ENCODE measurements at places on chromosomes 11 and 22.

DNA sequence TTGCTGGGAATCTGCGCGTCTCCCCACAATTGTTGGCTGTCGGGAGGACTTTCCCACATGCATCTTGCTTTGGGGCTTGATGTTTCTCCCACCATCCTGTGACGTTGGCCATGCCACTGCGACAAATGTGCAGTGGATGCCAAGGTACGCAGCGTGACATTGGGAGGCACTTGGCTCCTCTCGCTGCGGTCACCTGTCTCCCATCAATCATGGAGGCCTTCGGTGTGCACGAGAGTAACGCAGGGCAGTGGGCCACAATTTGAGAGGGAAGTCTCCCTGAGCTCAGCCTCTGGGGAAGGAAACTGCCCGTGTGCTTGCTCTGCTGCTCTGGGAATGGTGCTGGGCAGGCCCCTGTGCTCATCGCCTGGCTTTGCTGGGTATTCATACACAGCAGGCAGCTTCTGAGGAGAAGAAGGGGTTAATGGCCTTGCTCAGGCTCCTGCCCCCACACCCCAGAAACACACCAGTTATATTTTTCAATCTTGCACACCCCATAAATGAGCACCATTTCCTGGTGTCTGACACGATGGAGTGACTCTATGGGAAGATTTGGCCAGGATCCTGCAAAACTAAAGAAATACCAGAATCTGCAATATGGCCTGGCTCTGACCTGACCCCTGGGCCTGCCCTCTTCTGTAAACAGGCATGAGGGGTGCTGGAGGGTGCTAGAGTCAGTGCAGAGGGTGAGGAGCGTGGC, 153.5 kb downstream of the ADAMTS15 start:
- DNase-seq: no peak

DNA sequence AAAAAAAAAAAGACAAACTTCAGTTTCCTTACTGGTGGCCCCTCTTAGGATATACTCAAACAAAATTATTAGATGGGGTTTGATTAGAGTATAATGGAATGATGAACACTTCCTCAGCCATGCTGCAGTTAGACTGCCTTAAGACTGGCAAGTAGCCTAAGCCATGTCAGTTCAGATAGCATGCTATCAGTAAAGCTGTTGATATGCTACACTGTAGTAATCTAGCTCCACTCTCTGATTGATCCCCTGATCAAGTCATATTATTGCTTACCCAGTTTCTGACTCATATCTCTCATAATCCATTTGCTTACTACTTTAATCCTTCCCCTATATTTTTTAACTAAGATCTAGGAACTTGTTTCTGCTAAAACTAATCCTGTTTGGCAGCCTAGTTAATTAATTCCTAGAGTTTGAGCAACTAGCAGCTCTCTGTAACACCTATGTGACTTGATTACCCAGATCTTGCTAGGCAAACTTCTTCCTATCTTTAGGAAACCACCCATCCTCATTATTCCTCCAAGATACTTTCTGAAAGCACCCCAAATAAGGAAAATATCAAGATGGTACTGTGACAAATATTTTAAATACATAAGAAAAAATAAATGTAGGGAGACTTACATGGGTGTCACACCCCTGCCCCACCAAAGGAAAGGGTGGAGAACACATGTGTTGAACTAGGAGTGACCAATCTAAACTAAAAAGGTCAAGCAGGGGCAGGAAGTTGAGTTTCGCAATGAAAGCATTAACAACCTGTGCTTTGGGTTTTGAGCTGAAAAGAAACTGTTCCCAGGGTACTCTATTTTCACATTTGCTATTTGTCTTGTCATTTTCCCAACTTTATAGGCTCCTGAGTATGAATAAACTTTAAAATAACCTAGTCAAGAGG, 43.2 kb downstream of the PIK3C2A start:
- DNase-seq: no peak

DNA sequence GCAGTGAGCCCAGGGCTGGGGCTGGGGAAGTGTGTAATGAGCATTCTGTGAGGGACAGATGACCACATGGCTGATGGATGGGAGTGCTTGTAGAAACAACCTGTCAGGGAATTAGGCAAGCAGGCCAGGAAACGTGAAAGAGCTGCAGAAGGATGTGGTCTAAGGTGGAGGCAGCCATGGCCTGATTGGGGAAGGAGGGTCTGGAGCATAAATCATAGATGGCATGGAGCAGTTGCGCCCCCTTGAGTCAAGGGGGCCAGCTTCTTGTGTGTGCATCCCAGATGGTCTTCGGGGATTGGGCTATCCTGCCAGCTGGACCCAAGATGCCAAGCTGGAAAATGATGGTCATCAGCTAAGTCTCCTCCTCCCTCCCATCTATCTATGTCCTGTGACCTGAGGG, 119.4 kb upstream of the CLPB start:
- DNase-seq: no peak

DNA sequence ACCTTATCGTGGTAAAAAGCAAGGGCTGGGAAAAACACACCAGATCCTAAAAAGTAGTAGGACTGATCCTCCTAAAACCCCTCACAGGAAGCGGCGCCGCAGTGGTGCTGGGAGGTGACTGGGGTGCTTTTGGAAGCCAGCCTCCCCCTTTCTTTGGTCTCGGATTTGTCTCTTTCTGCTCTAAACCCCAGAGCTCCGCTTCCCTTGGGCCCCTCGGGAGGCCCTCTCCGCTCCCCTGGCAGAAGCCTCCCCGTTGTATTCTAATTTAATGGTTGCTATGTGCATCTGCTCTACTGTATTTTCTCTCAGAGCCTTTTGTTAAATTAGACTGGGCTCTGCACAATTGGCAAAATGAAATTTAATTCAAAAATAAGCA, 587.7 kb downstream of the OPCML start:
- no peak for DNase-seq

GRCh38 chr11:66894141-66894540, 37.3 kb downstream of the LRFN4 start:
- no peak for DNase-seq

DNA sequence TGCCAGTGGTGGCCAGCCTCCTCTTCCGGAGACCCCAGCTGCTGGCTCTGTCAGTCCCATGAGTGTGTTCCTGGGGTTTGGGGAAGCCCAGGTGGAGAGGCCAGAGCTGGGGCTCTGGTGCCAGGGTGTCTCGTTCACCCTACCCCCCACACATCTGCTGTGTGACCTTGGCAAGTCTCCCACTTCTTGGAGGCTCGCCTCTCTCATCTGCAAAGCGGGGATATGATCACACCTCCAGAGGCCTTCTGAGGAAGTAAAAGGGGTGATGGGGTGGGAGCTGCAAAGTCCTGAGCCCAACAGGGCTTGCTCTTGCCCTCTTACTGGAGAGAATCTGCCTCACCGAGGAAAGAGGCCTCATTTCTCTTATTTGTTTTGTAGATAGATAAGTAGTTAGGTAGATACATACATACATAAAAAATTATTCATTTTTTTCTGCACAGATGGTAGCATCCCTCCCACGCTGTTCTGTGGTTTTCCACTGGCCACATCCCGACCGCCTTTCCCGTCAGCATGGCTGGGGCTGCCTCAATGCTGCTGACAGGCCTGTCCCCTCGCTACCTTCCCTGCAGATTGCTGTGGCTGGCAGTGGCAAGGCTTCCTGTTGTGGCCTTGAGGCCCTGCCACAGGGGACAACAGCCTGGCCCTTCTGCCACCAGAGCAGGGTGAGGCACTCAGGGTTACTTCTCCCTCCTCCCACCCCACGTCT, 23.9 kb downstream of the MYO7A start:
- DNase-seq: no peak

- DNase-seq: no peak
Observed at GRCh38 chr22:27100789-27101188, 443.4 kb downstream of the MIAT start.

DNA sequence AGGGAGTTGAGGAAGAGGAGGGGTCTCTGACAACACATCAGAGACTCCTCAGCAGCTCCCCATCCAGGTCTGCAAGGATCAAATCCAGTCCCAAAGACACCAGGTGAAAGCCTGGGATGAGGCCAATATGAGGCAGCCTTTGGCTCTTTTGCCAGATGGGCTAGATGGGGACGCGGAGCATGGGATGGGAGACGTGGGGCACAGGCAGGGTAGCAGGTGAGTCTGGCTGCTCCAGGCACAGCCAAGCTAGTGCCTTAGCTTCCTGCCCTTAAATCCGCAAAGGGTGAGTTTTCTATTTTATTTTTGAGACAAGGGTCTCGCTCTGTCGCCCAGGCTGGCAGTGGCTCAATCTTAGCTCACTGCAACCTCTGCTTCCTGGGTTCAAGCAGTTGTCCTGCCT, 19.6 kb upstream of the DRICH1 start:
- no peak for DNase-seq

GRCh38 chr11:68302670-68303069, 9.7 kb upstream of the LRP5 start:
- no peak for DNase-seq

GRCh38 chr22:20015971-20016733, 471 bp downstream of the ARVCF start:
- DNase-seq: no peak

DNA sequence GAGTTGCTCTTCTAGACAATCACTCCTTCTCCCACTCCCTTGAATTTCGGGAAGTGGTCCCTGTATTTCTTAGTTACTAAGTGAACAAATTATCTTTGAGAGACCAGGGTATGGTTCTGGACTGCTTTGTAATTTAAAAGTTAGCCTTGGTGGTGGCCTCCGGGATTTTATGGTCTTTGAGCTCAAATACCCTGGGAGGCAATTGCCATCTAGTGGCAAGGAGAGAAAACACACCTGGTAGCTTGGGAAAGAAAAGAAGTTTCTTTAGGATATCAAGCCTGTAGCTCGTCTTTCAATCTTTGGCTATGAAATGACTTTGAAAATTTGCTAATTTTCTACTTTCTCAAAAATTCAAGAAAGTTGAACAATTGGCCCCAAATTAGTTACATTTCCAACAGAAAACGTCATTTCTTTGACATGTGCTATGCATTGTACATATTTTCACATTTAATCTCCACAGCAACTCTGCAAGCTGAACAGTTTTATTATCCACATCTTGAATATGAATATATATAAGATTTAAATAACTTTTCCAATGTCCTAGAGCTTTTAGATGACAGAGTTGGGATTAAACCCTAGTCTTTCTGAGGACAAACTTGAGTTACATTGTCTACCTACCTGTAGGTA, 39.1 kb downstream of the MMP27 start:
- DNase-seq: peak; percentile 12

- no peak for DNase-seq
Observed at GRCh38 chr11:75850787-75851186, 35.8 kb downstream of the UVRAG start.

DNA sequence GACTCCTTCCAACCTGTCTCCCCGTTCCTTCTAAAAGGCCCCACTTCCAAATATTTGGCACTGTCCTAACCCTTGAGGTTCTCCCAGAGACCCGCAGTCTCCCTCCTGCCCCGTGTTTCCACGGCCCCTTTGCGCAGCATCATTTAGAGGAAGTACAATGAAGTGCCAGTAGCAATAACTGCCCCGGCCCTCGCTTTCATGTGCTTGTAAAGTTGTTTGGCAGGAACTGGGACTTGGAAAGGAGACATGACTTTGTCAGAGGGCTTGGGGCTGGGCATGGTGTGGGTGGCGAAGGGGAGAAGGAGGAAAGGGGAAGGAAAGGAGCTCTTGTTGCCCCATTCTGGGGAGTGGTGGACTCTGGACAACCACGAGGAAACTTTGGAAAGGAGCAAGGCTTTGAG, 2.6 kb downstream of the CD44 start:
- DNase-seq: no peak

- no peak for DNase-seq
Observed at GRCh38 chr11:7903940-7904339, 27.1 kb downstream of the OR10A6 start.

GRCh38 chr22:26981541-26981940, 324.2 kb downstream of the MIAT start:
- DNase-seq: no peak

DNA sequence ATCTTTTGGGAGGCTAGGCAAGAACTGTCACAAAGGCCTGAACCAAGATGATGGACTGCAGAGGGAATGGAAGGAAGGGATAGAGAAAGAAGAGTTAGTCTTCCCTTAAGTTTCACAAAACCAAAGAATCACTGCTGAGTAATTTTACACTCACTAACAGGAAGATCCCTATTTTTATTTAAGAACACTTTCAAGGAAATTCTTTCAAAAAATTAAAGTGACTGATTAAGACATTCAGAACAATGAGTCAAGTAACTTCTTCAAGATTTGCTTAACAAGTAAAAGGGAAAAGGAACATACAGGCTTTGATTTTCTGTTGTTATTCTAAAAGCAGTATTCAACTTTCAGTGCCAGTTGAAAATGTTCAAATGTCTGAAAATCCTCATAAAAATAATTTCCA, 3.1 kb downstream of the PITPNB start:
- DNase-seq: no peak

- no peak for DNase-seq
Observed at GRCh38 chr11:115067900-115068530, 389.7 kb downstream of the NXPE2 start.

DNA sequence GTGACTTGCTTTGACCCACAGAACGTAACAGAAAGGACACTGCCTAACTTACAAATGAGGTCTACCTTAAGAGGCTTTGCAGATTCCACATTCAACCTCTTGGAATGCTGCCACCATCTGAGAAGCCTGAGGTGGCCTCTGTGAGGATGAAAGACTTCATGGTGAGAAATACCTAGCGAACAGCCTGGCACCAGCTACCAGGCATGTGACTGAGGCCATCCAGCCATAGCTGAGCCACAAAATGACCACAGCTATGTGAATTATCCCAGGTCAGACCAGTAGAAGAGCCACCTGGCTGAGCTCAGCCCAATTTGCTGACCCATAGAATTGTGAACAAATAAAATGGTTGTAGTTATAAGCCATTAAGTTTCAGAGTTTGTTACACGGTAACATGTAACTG, 37.5 kb downstream of the PPARA start:
- DNase-seq: no peak

GRCh38 chr22:32329202-32329645, 28.4 kb upstream of the RFPL3 start:
- no peak for DNase-seq

GRCh38 chr11:33268945-33269540, 11.9 kb downstream of the HIPK3 start:
- no peak for DNase-seq

GRCh38 chr11:19460718-19461405, 220.1 kb upstream of the E2F8 start:
- no peak for DNase-seq

DNA sequence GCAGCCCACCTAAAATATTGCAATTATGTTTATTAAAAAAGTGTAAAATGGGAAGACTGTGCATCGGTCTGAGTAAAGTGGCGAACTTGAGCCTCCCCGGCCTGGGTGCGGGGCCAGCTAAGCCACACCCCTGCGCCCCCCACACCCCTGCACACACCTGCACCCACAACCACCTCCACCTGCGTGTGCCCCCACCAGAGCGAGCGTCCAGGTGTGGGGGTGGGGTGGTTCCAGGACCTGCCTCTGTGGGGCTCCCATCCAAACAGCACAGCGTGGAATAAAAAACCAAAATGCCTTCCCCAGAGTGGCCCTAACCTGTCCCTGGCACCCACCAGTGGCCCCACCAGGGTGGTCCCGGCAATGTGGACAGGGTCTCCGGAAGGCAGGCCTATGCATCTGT, 30.1 kb upstream of the CARS1 start:
- DNase-seq: no peak

GRCh38 chr11:93662175-93662570, 691 bp downstream of the CEP295 start:
- no peak for DNase-seq

Measured in AG09319 (cell line).